ENCODE measurements at places on chromosomes 7 and 10.
A peak's percentile ranks its signal among the peaks of the same experiment; 100 is the strongest.

- no peak for DNase-seq
These were observed 147.6 kb downstream of the DIP2C start for GRCh38 chr10:541750-542371.

GRCh38 chr7:158609313-158609974 lies 21.8 kb upstream of the PTPRN2 start:
- no peak for DNase-seq

DNA sequence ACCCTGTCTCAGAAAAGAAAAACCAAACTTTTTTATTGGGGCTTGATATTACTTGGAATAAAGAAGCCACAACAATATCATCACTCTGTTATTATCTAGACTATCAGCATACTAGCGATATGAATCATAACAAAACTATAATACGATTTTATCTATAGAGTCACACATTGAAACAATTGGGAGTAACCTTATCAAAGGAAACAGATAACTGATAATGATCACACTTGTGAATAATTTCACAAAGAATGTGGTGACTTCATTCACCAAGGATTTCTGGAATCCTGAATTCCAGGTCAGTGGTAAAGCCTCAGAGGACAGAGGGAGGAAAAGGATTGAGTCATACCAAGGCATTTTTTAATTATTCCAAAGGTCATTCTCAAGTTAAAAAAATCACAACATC lies 32.1 kb upstream of the NMT2 start:
- DNase-seq, result no peak

- no peak for DNase-seq
These were observed 43.5 kb downstream of the PRTFDC1 start for GRCh38 chr10:24908793-24909423.

- no peak for DNase-seq
These were observed 34.2 kb downstream of the C10orf71 start for GRCh38 chr10:49333192-49333591.

DNA sequence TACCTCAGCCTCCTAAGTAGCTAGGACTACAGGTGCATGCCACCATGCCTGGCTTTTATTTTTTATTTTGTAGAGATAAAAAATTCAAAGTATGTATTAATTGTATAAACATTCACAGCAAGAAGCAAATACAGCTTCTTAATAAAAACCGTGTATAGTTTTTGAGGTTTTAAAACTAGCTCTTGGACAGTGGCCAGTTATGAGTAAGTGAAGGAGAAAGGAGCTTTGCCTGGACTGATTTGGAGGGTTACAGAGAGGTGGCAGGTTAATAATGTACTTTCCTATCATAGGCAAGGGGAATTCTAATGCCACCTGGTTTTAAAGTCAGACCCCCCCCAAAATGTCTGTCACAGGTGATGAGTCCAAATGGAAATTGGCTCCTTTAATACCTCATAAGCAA lies 43.4 kb downstream of the ZNRF2 start:
- DNase-seq, result no peak

GRCh38 chr7:148697256-148698006 lies 1.3 kb upstream of the CUL1 start:
- no peak for DNase-seq

GRCh38 chr10:22453948-22454591 lies 108.8 kb downstream of the SPAG6 start:
- no peak for DNase-seq

- DNase-seq, result no peak
These were observed 80.8 kb downstream of the RAB11FIP2 start for GRCh38 chr10:117965984-117966383.

- DNase-seq, result no peak
These were observed 34.5 kb downstream of the DOCK1 start for GRCh38 chr10:126939706-126940105.

- no peak for DNase-seq
These were observed 28.5 kb downstream of the EPC1 start for GRCh38 chr10:32318476-32318896.

- DNase-seq, result no peak
These were observed 160.9 kb downstream of the LRRC4 start for GRCh38 chr7:127870231-127870907.

- DNase-seq, result no peak
These were observed 370.4 kb downstream of the TNS3 start for GRCh38 chr7:47211519-47211973.

DNA sequence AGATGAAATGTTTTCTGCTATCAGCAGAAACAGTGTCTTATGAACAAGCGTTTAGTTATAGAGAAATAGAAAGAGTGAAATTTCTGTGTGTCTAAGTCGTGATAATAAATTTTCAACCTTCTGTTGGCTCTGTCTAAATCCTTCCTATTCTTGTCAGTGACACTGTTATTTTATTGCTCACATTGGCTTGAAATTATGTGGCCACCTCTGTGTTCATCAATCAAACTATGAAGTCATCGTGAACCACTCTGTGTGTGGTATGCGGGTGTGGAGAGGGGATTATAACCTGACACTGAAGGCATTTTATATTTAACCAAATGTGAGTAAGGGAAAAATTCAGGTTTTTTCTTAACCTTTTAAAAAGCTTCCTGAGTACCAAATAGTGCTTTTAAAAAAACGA lies 12.3 kb downstream of the AOAH start:
- no peak for DNase-seq

DNA sequence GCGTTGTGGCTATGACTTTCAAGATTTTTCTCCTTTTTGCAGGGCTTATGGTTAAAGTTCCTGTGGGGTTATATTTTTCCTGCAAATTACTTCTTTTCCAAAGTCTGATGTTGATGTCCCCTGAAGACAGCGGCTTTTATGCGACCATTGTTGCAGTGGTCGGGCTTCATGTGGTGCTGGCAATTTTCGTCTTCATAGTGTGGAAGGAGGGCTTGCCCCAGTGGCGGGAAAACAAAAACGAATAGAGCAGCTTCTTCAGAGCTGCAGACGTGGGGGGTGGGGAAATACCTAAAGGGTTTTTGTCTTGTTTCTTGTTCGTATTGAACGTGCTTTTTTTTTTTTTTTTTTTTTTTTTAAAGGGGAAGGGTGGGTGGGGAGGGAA lies 53.8 kb downstream of the MCMBP start:
- no peak for DNase-seq

DNA sequence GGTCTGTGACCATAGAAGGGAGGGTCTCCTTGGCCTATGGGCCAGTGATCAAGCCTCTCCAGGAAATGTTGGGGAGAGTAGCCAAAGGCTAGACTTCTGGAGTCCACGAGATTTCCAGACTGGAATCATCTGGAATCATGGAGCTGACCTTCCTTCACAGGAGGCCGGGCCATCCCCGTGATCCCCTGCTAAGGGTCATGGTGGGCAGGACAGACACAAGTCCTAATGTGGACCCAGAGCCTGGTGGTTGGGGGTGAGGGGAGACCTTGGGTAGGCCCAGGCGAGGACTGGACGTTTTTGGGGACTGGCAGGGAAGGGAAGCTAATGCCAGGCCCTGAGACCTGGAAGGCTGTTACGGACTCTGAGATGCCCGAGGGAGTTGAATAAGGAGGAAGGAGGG lies 9.8 kb upstream of the GRID1 start:
- DNase-seq, result no peak

DNA sequence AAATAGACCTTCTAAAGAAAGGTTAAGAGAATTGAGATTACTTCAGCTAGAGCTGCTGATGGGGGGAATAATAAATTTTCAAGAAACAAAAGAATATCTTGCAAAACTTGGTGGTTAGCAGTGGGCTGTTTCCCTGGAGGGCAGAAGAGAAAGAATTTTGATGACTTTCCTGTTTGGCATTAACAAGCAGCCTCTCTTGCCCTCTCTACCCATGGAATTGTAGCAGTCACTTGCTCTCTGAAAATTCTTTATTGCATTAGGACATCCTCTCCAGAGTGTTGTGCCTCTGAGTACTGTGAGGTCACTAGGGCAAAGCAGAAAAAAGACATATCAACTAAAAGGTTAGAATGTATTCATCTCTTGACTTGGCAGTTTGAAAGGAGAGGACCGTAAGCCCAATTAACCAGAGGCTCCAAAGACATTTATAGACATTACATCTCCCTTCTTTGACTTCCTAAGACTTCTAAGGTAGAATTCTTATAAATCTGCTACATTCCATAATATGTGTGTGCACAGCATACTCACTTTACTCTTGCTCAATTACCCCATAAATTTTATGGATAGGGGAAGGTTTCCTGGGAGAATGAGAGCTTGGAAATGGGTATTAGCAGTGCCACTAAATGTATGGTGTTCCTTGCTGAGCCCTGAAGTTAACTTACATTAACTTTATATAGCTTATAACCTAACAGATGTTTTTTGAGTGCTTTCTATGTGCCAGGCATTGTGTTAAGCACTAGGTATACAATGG lies 215.3 kb downstream of the KIF20B start:
- DNase-seq, result no peak

DNA sequence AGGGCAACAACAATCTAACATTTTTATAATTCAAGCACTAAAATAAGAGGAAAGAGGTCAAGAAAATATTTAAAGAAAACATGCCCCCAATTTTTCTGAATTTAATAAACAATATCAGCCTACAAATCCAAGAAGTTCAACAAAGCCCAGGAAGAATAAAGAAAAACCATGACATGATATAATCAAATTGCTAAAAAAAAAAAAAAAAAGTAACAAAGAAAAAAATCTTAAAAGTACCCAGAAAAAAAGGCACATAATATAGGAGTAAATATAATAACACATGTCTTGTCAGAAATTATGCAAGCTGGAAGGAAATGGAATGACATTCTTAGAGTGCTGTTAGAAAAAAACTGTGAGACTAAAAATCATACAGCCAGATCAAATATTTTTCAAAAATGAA lies 151.4 kb downstream of the IMMP2L start:
- no peak for DNase-seq

GRCh38 chr7:30423788-30424505 lies 54.6 kb downstream of the NOD1 start:
- no peak for DNase-seq

GRCh38 chr10:8194050-8194449 lies 139.6 kb downstream of the GATA3 start:
- no peak for DNase-seq

DNA sequence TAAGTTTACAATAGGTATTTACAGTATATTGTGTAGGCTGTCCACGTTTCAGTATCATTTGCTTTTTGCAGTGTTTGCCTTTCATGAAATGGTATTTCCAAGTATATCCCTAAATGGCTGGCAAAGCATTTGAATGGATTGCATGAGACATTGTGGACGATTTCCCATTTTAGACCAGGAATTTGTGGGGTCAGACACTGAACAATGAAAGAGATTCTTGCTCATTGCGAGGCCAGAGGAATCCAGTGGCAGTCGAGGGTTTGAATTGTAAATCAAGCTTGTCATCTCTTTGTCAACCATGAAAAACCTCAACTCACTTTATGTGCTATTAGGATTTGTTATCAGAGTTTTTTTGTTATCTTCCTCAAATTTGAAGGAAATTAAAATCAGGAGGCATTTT lies 70.8 kb downstream of the CREB5 start:
- DNase-seq, result no peak

GRCh38 chr10:69055241-69055640 lies 32.7 kb upstream of the SRGN start:
- DNase-seq, result no peak

GRCh38 chr7:26376175-26376917 lies 84.7 kb downstream of the SNX10 start:
- DNase-seq, result peak; percentile 16

DNA sequence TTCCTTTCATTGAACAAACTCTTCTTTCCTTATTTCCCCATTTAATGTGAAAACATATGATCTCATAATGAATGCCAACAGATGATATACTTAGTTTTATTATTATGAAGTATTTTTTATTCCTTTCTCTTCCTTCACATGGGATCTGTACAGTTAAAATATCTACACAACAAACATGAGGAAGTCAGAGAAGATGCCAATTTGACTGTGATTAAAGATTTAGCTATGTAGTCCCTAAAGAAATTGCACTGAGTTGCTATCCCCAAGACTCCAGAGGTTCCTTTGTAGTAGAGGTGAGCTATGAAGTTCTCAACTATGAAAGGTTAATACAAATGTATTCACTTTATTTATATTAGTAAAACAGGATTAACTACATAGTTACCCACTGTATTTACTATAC lies 60.6 kb upstream of the LRRN3 start:
- no peak for DNase-seq

- DNase-seq, result no peak
These were observed 66.5 kb downstream of the EPDR1 start for GRCh38 chr7:37986908-37987330.

GRCh38 chr7:101832205-101832631 lies 14.8 kb downstream of the CUX1 start:
- DNase-seq, result no peak

DNA sequence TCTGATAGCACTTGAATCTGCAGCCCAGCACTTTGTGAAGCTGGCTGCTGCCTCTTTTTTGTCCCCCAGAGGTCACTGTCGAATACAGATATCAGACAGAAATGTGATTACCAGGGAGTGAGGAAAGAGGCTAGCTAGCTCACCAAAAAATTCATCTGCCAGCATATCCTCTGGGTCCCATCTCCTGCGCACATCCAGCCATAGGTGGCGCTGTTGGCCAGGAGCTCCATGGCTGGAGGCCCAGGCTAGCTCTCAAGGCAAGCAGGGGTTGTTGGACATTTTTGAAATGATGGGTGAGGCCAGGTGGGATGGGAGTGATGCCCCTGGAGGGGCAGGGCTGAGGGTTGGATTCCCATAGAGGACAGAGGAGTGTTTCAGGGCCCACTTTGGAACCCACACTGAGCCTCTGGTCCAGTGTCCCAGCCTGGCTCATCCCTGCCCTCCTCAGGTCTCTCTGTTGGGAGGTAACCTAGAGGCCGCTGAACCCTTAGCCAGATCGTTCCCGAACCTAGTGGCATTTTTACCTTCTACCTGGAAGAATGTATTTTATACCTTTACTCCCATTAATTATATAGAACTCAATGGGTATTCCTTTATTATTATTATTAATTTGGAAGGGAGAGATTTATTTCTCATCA lies 14.8 kb downstream of the DPCD start:
- peak; percentile 47 for DNase-seq

DNA sequence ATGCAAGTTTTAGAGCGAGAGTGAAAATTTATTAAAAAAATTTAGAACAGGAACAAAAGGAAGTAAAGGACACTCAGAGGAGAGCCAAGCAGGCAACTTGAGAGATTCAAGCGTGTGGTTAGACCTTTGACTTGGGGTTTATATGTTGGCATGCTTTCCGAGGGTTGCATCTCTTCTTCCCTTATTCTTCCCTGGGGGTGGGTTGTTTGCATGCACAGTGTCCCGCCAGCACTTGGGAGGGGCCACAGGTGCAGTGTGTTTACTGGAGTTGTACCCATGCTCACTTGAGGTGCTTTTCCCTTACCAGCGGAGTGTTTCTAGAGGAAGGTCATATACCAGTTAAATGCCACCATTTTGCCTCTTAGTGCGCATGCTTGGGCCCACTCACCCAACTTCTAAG lies 96.3 kb downstream of the CHN2 start:
- DNase-seq, result no peak

DNA sequence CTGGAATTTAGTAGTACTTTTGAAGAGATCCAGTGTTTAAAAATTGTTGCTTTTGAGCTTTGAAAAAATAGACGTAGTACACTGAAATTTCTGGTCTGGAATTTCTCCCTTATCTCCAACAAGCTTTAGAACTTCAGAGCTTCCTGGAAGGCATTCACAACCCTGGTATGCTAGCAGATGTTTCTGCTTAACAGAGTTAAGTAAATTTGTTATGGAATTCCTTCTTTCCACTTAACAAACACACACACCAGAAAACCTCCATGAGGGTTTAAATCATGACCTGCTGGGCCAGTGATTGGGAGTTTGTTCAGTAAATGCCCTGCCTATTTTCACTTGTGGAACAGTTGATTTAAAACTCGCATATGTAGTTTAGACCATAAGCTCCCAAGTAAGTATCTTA lies 13.7 kb downstream of the ASB15 start:
- DNase-seq, result no peak

All from stimulated activated CD8-positive, alpha-beta memory T cell treated with anti-CD3 and anti-CD28 coated beads, Interleukin-15, amount 100 ng/mL, for 24 hours (primary cell).